ENCODE measurements at places on chromosomes 1 and 21.

GRCh38 chr21:27759820-27760219, 792.9 kb upstream of the ADAMTS5 start:
- no peak for DNase-seq

DNA sequence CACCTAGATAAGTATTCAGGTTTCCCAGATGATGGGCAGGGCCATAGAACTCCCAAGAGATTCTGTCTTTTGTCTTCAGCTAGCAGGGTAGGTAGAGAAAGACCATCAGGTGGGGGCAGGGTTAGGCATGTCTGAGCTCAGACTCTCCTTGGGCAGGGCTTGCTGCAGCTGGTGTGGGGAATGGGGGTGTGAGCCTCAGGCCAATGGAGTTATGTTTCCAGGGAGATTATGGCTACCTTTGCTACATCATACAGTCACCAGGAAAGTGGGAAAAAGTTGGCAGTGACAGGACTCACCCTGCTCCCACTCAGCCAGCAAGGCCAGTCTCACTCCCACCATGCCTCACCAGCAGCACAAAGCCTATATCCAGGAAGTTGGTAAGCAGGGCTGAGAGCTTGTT, 77.8 kb downstream of the DRAM2 start:
- DNase-seq, result no peak

- DNase-seq, result peak; percentile 57
Observed at GRCh38 chr1:6447818-6448748, 17.9 kb downstream of the TNFRSF25 start.

DNA sequence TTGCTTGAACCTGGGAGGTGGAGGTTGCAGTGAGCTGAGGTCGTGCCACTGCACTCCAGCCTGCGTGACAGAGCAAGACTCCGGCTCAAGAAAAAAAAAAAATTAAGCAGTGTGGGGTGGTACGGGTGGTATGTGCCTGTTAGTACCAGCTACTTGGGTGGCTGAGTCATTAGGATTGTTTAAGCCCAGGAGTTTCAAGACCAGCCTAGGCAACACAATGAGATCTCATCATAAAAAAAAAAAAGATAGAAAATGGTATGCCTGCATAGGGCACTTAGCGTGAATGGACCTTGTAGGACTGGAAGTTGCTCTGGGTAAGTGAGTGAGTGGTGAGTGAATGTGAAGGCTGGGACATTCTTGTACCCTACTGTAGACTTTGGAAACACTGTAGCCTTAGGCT, 37.0 kb downstream of the TBCE start:
- no peak for DNase-seq

DNA sequence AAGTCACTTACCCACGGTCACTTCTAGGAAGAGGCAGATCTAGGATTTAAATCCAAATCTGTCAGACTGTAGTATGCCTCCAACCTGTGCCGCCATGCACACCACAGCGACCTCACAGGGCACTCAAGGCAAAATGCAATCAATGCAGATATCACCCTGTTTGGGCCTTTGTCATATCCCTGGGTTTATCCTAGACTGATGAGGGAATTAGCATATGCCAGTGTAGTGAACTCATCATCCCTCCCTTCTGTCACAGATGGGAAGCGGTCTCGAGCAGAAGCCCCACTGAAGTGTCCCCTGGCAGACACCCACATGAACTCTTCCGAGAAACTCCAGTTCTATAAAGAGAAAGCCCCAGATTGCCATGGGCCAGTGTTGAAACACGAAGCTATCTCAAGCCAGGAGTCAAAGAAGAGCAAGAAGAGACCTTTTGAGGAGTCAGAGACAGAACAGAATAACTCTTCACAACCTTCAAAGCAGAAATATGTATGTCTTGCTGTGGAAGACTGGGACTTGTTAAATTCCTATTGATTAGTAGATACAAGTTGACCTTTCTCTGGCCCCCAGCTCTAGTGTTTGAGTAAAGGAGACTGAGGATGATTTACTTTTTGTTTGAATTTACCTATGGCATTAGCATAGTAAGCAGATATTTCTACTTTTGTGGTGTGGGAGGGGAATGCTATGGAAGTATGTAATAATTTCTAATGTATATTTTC, 21.4 kb downstream of the LRRC42 start:
- no peak for DNase-seq

GRCh38 chr1:232291681-232292080, 338.3 kb downstream of the SIPA1L2 start:
- DNase-seq, result peak; percentile 65

DNA sequence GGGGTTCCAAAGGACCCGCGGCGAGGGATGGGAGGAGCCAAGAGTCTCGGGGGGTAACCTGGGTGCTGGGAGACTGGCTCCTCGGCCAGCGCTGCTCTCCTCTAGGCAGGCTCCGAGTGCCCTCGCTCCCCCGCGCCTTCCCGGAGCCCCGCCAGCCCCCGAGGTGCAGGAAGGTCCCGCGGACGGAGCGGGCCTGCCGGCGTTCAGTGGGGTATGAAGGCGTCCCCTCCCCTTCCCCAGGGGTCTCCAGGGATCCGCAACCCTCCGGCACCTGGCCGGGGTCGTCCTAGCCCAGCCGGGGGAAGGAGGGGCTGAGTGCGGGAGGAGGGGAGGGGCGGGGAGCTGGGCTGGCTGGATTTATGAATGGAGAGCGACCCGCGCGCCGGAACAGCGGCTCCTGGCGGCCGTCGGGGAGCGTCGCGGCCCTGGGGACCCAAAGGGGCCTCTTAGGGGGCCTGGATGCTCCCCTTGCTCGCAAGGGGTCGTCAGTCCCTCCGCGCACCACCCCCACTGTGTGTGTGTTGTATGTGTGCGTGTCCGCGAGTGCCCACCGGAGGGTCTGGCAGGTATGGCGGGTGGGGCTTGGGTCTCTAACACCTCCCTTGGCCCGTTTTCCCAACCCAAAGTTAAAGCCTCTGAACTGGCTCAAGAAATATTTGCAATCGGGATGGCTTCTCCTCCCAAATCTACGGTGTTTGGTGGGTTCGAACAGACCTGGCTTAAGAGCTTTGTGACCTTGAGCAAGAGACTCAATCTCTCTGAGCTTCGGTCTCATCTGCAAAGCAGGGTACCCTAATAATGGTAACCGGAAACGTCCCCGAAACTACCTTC, 642 bp downstream of the HCRTR1 start:
- peak; percentile 78 for DNase-seq

DNA sequence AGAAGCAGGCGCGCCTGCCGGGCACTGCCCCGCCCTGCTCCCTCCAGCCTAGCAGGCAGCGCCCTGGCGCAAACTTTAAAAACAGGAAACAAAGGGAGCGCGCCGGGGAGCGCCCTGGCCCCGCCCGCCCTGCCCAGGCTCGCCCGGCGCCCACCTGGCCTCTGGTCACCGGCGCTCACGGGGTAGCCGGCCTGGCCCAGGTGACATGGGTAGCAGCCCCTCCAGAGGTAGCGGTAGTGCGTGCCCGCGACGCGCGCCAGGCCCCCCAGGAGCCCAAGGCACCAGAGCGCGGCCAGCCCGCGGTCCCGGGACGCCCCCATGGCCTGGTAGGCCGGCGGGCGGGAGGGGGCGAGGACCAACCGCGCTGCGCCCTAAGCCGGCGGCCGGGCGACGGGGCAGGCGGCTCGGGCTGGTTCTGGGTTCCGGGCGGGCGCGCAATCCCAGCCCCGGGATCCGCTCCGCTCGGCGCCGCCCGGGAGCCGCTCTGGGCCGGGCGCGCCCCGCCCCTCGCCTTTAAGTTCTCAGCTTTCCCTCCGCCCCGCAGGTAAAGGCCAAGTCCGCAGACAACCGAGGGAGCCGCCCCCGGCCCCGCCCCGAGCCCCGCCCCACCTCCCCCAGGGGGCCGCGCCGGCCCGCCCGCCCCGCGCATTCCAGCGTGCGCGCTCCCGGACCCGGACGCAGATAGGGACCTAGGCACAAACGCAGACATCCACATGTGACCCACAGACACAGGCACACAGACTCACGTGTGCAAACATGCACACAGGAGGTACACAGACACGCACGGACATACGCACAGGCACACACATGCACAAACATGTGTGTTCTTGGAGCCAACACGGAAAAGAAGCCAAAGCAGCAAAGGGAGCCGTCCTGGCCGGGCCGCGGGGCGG, 76.7 kb downstream of the ARHGEF16 start:
- peak; percentile 94 for DNase-seq

DNA sequence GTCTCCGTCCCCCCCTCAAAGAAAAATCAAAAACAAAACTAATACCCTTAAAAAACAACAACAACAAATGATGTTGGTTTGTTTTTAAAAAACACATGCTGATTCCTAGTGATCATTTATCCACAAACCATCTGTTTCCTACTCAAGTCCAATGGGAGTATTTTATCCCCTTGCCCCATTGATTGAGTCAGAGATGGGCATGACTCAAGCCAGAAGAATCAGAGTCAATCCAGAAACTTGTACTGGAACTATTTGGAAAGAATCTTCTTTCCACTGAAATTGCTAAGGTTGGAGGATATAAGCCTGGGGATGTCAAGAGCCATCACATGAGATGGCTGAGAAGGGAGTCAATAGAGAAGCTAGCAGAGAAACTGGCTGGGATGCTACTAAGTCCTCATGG, 176.4 kb downstream of the MIS18A start:
- no peak for DNase-seq
